Activated CD8-positive, alpha-beta T cell treated with anti-CD3 and anti-CD28 coated beads for 36 hours (primary cell): ENCODE measurements at places on chromosomes 1 and 21. TPM values are rescaled to one million over a fixed set of nuclear protein-coding genes. Genes with fewer than 3 reads are reported as not detected.

CD247 gene
- total RNA-seq: 224 TPM

SOX13 gene
- total RNA-seq: 1.6 TPM

BRINP2 gene
- total RNA-seq: not detected

CPLANE2 gene
- 1.4 TPM for total RNA-seq

VWA1 gene
- total RNA-seq: 0.72 TPM

CFAP57 gene
- total RNA-seq: 0.23 TPM

RAD54L gene
- total RNA-seq: 64.6 TPM

CCT3 gene
- total RNA-seq: 388 TPM

C1orf87 gene
- not detected for total RNA-seq

CRNN gene
- not detected for total RNA-seq

TSPEAR gene
- total RNA-seq: not detected

KRTAP10-2 gene
- not detected for total RNA-seq

HES3 gene
- total RNA-seq: not detected
